ENCODE measurements at places on chromosomes 7 and 10. TPM values are rescaled to one million over a fixed set of nuclear protein-coding genes. Genes with fewer than 3 reads are reported as not detected.

GRCh38 chr10:30170814-30171213 lies 111.4 kb upstream of the JCAD start:
- no peak for DNase-seq

ANLN gene
- 3.9 TPM for total RNA-seq

DNA sequence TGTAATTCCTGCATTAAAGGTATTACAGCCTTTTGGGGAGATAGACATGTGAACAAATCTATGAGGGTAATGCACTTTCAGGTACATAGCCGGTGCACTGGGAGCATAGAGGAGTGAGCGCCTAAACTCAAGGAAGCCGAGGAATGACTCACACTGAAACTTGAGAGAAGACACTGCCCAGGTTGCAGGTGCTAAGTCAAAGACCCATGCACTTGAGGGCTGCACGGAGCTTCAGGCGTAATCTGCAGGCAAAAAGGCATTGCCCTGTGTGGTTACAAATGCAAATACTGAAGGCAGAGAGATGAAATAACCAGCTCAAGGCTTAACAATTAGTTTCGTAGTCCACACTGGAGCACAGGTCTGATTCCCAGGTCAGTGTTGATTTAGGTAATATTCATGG lies 51.0 kb upstream of the OSBPL3 start:
- DNase-seq: peak; percentile 6

HOXA5 gene
- 13.0 TPM for total RNA-seq

- DNase-seq: no peak
Observed at GRCh38 chr7:127383123-127383835, 9.2 kb downstream of the ZNF800 start.

DNA sequence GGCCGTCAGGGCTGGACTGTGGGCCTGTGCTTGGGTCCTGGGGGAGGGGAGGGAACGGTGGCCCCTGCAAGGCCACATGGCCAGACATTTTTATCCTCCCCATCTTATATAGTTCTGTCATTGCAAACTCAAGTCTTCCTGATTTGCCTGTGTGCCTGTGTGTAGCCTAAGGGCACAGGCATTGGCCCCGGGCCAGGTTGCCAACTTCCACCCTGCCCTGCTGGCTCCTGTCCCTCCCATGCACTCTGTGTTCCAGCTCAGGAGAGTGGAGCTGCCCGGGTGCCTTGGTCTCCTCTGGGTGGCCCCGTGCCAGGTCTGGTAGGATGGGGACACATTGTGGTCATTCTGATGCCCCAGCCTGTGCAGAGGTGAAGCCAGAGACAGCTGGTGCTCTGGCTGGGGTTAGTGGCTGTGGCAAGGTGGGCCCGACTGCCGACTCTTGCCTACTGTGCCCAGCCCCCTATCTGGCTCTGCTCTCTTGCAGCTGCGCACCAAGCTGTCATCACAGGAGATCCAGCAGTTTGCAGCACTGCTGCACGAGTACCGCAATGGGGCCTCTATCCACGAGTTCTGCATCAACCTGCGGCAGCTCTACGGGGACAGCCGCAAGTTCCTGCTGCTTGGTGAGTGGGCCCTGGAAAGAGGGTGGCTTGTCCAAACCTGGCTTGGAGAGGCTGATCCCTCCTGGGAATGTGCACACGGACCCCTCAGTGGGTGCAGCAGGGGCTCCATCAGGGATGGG lies 14.8 kb downstream of the NACAD start:
- no peak for DNase-seq
